ENCODE measurements at places on chromosomes 13 and 19.
A peak's percentile ranks its signal among the peaks of the same experiment; 100 is the strongest.

- peak; percentile 31 for DNase-seq
Observed at GRCh38 chr13:26508885-26509284, 48.6 kb upstream of the WASF3 start.

GRCh38 chr19:46605356-46605821 is 4.3 kb downstream of the CALM3 start:
- no peak for DNase-seq

- no peak for DNase-seq
Observed at GRCh38 chr13:51804295-51805172, 571 bp upstream of the DHRS12 start.

DNA sequence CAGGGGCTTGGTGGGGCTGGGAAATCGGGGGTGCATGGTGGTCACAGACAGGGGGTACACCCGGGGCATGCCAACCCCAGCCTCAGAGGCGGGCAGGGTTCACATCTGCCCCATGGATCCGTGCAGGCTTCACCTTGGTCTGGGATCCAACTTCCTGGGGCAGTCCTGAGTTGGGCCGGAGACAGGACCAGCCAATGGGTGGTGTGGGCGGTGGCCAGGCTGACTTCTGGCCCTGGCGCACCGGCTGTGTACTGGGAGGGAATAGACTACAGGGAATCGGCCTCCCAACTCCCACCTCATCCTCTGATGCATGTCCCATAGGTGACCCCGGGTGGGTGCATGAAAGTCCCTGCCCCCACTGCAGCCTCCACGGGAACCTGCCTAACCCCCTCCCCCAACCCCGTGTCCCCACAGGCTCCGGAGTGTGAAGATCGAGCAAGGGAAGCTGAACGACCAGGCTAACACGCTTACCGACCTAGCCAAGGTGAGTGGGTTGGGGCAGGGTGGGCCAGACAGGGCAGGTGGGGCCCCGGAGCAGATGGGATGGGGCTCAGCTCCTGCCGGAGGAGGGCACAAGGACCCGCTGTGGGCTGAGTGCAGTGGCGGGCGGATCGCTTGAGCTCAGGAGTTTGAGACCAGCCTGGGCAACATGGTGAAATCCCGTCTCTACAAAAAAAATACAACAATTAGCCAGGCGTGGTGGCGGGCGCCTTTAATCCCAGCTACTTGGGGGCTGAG is 14.7 kb upstream of the ARRDC2 start:
- DNase-seq: no peak

DNA sequence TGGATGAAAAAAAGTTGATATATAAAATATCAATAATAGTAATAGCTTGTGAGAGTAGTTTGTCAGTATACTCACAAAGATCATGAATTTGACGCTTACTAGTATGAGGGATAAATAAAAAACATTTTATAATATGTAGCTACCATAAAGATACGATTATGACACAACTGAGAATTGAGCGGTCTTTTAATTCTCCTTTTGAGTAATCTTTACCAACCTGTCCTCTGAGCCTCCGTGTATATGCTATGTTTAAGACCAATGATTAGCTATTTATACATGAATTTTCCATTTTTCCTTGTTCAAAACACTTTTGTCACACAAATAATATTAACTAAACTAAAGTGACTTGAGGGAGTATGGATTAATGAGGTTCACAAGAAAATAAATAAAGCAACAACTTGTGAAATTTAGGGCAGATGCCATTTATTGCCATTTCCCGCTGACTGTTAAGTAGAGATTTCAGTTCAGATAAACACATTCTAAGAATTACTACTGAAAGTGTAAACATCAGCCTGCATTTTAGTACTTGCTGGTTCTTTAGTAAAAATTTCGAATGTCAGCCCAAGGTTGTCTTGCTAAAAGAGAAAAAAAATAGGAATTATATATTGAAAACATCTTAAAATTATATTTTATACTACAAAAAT is 6.2 kb upstream of the IRS2 start:
- no peak for DNase-seq

GRCh38 chr13:52004511-52005170 is 6.6 kb downstream of the ATP7B start:
- no peak for DNase-seq

- DNase-seq: no peak
Observed at GRCh38 chr13:43662976-43663375, 123.8 kb downstream of the ENOX1 start.

DNA sequence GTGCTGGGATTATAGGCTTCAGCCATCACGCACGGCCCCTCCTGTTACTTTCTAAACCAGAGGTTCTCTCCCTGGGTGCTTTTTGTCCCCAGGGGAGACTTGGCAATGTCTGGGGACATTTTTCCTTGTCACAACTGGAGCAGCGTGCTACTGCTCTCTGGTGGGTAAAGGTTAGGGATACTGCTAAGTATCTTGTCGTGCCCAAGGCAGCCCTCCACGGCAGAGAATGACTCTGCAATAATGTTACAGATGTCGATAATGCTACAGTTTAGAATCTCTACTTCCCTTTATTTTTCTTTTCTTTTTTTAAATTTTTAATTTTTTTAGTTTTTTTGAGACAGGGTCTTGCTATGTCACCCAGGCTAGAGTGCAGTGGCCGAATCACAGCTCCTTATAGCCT is 38.0 kb downstream of the ADGRE1 start:
- DNase-seq: no peak

DNA sequence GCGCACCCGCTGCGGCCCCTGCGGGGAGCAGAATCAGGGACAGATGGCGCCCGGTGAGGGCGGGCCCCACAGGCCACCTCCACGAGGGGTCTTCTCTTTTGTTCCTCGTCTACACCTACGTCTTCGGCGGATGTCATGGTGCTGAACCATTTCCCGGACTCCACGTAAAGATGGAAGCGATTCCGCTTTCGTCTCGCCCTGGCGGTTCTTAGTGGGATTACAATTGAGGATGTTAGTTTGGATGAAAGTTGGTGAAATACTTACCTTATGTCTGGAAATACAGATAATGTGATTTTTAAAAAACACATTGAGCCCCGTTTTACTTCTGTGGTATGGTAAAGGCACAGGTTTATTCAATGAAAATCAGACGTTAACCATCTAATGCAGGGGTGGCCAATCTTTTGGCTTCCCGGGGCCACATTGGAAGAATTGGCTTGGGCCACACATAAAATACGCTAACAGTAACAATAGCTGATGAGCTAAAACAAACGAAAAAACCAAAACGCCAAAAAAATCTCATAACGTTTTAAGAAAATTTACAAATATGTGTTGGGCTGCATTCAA is 1.4 kb upstream of the ZMYM5 start:
- DNase-seq: peak; percentile 58

DNA sequence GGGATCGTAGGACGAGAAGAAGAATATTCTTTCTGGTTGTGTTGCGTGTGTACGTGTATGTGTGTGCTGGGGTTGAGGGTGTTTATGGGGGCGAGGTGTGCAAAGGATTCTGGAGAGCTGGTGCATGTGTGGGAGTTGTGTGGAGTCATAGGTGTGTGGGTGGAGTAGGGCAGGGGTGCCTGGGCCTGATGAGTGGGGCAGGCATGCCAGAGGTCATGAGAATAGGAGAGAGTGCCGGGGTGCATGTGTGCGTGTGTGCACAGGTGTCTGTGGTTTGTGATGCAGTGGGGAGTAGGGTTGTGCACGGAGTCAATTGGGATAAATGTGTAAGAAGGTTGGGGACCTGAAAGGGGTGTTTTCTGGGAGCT is 649 bp downstream of the TMEM91 start:
- DNase-seq: no peak

Data from NCI-H460 (cell line).